Urinary bladder (tissue), 4 donors: ENCODE measurements at places on chromosomes 6 and 20. TPM values are rescaled to one million over a fixed set of nuclear protein-coding genes. Genes with fewer than 3 reads are reported as not detected.

DNA sequence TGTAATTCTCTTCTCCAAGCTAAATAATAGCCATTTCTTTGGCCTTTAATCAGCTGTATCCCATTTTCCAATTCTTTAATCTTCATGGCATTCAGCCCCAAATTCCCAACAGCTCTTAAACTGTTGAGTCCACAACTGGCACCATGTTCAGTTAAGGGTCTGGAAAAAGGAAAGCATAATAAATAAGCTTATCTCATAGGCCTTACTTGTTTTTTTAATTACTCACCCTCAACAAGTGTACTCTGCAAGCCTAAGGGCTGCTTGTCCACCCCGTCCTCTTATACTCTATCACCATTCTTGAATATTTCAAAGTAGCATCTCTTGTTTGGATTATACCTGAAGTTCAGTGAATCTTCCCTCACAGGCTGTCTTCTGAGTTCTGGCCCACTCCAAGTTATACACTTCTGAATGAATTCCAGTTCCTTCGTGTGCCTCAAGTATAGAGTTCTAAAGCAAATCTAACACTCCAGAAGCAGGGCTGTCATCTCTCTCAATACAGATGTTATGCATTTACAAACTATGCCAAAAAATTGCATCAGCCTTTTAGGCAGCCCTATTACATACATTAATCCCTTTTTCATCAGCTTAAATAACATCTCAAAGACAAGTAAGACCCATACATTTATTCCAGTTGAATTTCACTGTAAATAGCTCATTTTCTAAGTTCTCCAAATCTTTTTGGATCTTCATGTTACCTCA is 98.7 kb downstream of the COL21A1 start:
- DNase-seq = peak; percentile 35

GRCh38 chr20:9985773-9986172 is 49.0 kb upstream of the ANKEF1 start:
- DNase-seq = no peak

DNA sequence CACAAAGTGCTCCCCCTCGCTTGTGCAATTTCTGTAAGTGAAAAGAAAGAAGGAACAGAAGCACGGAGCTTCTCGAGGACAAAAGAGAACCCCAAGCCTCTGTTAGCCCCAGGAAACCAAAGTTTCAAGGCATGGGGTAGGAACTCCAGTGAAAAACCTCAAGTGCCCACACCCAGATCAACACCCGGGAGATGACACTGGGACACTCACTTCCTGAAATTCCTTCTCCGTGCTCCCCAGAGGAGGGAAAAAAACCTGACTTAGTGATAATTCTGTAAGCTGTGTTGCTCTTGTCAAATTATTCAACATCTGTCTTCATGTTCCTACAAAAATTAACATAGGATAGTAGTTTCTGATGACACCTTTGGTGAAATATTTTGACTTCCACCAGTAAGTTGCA is 4.6 kb downstream of the MDGA1 start:
- DNase-seq = no peak

DNA sequence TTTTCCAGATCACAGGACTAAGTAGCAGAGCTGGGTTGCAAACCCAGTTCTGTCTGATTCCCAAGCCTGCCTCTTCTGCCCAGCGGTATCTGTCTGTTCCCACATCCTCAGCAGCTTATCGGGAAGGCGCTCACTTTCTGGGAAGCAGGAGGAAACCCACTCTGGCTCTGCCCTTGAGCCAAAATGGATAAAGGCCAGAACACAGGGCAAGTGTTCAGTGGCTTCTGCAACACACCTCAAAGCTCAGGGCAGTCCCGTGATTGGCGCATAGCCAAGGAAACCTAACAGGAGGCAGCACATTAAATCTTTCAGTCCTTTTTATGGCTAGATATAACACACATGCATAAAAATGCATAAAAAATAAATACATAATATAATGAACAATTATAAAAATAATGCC is 262.2 kb downstream of the NRN1 start:
- no peak for DNase-seq

DNA sequence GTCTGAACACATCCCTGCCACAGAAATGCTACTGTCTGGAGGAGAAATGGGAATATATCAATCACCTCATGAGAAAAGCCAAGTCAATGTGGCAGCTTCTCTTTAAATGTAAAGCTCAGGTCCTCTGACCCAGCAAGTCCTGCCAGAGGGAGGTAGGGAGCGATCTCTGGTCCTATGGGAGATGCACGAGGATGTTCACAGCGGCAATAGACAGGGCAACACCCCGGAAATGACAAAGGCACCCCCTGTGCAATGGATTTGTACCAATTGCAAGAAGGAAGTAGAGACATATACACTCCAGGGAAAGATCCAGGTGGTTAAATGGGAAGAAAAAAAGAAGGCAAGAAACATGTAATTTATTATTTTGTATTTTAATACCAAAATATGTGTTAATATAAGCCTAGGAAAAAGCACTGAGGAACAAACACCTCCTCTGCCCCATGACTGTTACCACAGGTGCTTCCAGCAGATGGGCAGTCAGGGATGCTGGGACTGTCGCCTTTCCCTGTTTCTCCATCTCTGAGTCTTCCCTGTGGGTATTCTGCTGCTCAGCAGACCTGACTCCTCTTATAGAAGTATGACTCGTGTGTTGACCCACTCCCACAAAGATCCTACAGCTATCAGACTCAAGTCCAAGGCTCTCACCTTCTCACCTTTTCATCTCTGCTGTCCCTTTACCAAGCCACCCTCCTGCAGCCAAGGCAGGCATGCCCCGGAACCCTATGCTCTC is 20.8 kb downstream of the ATP9A start:
- DNase-seq = no peak

DNA sequence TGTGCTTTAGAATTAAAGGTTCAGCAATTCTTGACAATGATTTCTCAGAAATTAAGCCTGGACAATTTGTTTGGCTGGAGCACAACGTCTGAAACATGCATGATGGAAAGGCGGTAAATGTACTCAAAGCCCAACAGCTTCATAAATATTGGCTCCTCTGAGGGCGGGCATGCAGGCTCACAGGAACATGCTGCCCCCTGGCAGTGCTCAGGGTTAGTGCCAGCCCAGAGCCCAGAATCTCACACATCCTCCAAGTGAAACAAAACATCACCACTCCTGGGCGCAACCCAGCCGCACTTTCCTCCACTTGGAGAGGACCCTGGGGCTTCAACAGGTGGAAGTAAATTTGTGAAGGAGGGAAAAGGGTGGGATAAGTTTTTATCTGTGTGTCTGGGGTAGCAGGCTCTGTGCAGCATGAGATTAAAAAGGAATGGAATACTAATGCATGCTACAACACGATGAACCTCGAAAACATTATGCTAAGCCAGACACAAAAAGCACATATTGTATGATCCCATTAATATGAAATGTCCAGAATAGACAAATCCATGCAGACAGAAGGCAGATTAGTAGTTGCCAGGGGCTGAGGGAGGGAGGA is 54.1 kb upstream of the PTPRT start:
- no peak for DNase-seq

DNA sequence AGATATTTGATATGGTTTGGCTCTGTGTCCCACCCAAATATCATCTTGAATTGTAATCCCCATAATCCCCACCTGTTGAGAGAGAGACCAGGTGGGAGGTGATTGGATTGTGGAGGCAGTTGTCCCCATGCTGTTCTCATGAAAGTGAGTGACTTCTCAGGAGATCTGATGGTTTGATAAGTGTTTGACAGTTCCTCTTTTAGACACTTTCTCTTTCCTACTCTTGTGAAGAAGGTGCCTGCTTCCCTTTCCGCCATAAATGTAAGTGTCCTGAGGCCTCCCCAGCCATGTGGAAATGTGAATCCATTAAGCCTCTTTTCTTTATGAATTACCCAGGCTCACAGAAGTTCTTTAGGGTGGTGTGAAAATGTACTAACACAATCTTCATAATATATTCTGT is 1404.0 kb upstream of the ADGRB3 start:
- no peak for DNase-seq

- DNase-seq = peak; percentile 29
These were observed 56.9 kb downstream of the PDE10A start for GRCh38 chr6:165605901-165606739.

GRCh38 chr6:74510878-74511277 is 695.0 kb downstream of the COL12A1 start:
- no peak for DNase-seq

DNA sequence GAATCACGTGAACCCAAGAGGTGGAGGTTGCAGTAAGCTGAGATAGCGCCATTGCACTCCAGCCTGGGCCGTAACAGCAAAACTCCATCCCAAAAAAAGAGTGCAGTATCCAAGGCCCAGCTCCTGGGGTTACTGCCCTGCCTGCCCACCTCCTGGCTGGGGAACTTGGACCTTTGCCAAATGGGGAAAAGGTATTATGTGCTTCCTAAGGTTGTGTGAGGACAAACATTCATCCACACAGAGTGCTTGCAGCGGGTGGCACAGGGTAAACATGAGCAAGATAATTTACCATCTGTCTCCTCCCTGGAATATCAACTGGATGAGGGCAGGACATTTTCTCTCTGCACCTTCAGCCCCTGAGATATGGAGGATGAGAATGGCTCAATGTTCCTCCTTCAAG is 94.9 kb upstream of the POPDC3 start:
- no peak for DNase-seq

DNA sequence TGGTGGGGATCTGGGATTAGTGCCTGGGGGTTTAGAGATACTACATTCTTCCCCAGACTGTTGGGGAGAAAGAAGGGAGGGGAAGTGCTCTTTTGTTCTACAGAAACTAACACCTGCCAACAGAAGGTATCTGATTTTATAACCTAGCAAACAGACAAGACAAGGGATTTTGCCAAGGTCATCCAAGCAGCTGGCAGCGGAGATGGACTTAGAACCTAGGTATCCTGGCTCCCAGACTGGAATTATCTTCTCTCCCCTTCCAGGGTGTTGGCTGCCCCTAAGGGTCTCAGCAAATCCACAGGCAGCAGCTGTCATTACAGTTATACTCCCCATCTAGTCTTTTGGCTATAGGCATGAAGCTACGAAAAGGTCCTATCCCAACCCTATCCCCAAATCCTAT is 8.4 kb downstream of the SDC4 start:
- DNase-seq = no peak

GRCh38 chr20:5272268-5272667 is 44.5 kb downstream of the PROKR2 start:
- no peak for DNase-seq

DNA sequence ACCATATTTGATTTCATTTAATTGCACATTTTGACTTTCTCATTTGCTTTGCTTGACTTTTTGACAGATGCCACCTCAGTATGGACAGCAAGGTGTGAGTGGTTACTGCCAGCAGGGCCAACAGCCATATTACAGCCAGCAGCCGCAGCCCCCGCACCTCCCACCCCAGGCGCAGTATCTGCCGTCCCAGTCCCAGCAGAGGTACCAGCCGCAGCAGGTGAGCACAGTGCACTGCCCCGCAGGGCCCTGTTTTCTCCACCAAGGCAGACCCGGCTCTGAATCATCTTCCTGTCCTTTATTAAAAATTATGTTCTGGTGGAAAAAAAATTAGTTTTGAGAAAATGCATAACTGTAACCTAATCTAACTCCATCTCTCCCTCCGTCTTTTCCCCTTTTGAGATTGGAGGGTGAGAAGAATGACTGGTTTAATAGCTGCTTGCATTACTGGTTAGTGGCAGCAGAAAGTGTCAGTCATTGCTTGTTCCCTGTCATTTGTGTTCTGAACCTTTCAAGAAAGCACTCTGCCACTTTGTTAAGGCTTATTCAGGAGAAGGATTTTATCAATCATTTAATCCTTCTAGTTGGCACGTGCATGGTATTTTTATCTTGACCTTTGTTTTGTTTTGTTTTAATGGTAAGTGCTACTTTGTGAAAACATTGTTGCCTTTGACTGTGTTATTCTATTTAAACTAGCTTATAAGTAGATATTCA is 124.3 kb downstream of the ARID1B start:
- DNase-seq = no peak

DNA sequence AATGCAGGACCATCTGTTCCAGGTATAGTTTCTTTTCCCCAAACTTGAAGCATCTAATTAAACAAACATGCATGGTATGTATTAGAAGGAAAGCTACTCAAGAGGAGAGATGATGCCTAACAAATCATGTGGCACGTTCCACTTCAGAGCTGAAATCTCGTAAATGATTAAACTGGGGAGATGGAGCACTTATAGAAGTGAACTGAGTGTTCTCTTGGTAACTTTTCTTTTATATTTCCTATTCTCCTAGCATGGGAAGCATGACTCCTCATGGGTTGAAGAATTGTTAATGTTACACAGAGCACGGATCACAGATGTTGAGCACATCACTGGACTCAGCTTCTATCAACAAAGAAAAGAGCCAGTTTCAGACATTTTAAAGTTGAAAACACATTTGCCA is 61.1 kb downstream of the CCN2 start:
- DNase-seq = no peak

GRCh38 chr20:61599061-61599531 is 347.0 kb downstream of the CDH4 start:
- DNase-seq = no peak

GRCh38 chr20:57882451-57883161 is 172.8 kb upstream of the PMEPA1 start:
- DNase-seq = no peak

MAVS gene
- total RNA-seq = 13.8 TPM

TCP11 gene
- 0.37 TPM for total RNA-seq

C6orf163 gene
- total RNA-seq = 17.1 TPM

FAM50B gene
- total RNA-seq = 5.2 TPM

CRISP3 gene
- total RNA-seq = 31.8 TPM

CCN5 gene
- total RNA-seq = not detected

HLA-A gene
- 85.1 TPM for total RNA-seq

BPIFB2 gene
- total RNA-seq = not detected

BAG2 gene
- 82.3 TPM for total RNA-seq

DDO gene
- total RNA-seq = 0.63 TPM

C2 gene
- total RNA-seq = 4.0 TPM

WFDC10B gene
- not detected for total RNA-seq
